ENCODE measurements at places on chromosomes 2 and 18.

- DNase-seq = no peak
Measured at GRCh38 chr2:10467401-10467800, 19.3 kb upstream of the ODC1 start.

GRCh38 chr2:240785424-240786335, 34.3 kb downstream of the KIF1A start:
- DNase-seq = no peak

DNA sequence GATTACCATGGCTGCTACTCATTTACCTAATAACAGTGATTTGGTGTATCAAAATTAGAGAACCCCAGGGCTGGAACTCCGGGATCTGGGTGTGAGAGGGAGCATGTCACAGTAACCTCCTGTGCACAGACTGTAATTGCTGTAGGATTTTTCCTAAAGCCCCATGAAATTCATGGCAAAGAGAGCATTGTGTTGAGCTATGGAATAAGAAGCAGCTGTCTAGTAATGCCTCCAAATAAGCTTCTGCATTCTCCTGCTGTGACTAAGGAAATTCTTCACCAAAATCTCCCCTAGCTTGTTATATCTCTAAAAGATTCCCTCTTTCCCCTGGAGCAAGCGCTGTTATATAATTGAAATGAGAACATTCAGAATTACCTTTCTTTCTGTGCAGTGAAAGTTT, 158.1 kb upstream of the SPATS2L start:
- no peak for DNase-seq

DNA sequence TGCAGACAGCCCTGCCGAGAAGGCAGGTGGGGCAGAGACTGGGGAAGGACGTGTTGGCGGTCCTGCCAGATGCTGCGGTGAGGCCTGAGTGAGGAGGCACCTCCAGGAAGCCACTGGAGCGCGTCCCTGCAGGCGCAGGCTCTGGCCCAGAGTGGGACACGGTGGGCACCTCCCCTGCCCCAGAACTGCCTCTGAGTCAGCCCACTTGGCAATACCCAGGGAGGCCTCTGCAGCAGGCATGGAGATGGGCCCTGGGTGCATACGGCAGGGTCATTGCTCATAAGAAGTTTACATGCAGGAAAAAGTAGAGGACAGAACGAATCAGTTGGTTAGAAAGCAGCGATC, 195.9 kb downstream of the TFCP2L1 start:
- DNase-seq = no peak

- DNase-seq = no peak
Measured at GRCh38 chr2:79799729-79800128, 286.9 kb downstream of the CTNNA2 start.

- peak; percentile 48 for DNase-seq
Measured at GRCh38 chr18:73881396-73881917, 266.2 kb downstream of the FBXO15 start.

- no peak for DNase-seq
Measured at GRCh38 chr2:219335373-219335786, 2.8 kb upstream of the RESP18 start.

GRCh38 chr2:63743982-63744966, 97.4 kb upstream of the UGP2 start:
- DNase-seq = no peak

DNA sequence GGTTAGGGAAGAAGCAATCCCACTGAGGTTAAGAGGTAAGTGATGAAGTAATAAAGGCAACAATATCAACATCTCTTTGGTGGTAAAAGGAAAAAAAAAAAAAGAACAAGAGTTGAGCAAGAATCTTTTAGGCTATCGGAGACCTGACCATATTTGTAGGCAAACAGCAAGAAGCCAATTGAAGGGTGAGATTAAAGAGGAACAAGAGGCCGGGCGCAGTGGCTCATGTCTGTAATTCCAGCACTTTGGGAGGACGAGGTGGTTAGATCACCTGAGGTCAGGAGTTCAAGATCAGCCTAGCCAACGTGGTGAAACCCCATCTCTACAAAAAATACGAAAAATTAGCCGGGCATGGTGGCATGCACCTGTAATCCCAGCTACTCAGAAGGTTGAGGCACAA, 11.3 kb downstream of the VPS54 start:
- DNase-seq = no peak

GRCh38 chr2:104658144-104658835, 195.6 kb upstream of the POU3F3 start:
- no peak for DNase-seq

- DNase-seq = peak; percentile 78
Measured at GRCh38 chr2:12119841-12120240, 373.4 kb downstream of the LPIN1 start.

GRCh38 chr2:212595036-212595654, 56.5 kb upstream of the ERBB4 start:
- DNase-seq = peak; percentile 13

DNA sequence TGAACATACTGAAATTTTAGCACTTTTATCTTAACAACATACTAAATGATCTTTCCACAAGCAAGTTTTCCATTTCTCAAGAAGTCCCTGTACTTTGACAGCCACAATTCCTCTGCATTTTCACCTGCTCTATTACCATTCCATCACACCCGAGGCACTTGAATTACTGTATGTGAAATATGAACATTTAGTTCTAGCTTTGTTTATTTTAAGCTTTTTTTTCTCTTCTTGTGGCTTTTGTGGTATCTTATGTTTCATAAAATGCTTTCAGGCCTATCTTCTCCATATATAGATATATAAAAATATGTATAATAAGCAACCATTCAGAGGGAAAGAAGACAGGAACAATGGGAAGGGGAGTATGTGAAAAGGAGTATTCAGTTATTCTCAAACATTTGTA, 693.9 kb downstream of the SATB2 start:
- peak; percentile 15 for DNase-seq

GRCh38 chr2:9139491-9140443, 66.8 kb upstream of the ASAP2 start:
- DNase-seq = peak; percentile 67

DNA sequence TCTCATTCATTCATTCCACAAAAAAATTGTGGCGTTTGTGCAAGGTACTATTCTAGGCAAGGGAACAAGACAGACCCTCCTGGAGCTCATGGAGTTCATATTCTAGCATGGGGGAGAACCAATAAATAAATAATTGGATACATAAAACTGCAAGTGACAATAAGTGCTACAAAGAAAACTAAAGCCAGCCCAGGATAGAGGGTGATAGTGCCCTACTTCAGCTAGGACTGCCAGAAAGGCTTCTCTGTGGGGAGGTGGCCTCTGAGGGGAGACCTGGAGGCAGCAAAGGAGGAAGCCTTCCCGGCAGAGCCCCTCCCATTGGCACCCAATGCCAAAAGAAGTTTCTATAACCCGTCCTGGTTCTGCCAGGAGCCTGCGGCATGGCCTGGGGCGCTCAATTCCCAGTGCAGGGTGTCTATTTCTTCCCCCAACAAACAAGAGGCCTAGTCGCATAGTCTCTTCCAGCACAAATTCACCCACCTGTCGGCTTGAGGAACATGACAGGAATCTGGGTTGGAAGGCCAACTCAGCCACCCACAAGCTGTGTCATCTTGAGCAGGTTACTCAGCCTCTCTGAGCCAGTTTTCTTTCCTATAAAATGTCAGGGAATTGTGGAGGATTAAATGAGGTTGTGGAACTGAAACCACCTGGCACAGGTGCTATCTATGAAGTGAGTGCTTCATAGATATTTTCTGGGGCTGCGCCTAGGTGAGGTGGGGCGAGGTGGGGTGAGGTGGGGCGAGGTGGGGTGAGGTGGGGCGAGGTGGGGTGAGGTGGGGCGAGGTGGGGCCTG, 94.3 kb downstream of the ZFP36L2 start:
- no peak for DNase-seq

DNA sequence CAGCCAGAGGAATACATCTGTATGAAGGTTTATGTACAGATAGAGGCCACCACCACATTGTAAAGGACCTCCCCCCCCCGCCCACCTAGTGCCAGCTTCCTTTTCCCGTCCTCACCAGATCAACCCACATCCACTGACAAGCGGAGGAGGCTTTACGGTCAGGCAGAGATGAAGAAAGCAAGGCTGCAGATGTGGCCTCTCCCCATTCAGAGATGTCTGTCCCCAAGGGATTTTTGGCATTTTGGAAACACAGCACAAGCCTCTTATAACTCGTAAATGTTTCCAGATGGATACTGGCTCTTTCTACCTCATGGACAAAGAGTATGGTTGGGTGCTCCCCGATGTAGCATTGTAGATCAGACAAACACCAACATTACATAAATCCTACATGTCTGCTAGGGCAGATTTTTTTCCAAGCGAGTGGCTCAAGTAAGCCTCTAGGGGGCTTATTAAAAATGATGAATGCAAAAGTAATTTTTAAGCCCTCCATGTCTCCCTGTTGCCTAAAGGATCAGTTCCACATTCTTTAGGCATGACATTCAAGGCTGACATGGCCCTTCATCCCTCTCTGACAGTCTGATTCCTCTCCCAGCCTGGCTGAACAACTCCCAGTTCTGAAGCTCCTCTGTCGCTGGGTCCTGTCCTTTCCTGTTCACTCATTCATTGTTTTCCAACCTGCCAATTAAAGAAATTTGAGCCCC, 11.7 kb downstream of the VIT start:
- DNase-seq = peak; percentile 95

GRCh38 chr2:217573571-217573970, 429.2 kb downstream of the TNS1 start:
- peak; percentile 73 for DNase-seq

DNA sequence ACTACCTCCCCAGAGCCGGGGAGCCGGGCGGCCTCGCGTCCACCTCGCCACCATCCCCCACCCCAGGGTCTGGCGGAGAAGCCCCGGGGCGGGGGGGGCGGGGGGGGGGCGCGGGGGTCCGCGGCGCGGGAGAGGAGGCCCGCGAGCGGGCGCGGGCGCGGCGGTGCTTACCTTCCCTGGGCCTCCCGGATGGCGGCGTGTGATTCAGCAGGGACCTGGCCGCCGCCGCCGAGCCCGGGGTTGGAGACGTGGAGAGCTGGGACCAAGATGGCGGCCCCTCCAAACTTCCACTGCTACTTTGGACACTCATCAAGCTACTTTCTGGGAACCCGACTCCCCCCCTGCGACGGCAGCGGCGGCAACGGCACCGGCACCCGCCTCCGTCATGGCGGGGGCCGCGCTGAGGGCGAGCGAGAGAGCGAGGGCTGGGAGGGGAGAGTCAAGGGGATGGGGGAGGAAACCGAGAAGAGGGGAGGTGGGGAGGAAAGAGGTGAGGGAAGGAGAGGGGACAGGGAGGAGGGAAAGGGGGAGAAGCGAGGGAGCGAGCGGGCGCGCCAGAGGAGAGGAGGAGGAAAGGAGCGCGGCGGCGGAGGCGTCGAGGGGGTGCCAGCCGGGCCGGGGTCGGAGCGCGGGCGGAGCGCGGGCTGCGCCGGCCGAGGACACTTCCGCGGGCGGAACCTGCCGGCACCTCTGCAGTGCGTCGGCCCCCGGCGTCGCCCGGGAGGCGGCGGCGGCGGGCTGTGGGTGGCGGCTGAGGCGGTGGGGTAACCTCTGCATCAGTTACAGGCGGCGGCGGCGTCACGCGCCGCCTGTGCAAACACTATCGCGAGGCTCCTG, at the start of gene TLK1:
Gene TLK1, minus strand, starts transcription at position 775 of the 837 bp plus-strand sequence. Its CDS starts 465 bp downstream, at position 310.
- peak; percentile 72 for DNase-seq

DNA sequence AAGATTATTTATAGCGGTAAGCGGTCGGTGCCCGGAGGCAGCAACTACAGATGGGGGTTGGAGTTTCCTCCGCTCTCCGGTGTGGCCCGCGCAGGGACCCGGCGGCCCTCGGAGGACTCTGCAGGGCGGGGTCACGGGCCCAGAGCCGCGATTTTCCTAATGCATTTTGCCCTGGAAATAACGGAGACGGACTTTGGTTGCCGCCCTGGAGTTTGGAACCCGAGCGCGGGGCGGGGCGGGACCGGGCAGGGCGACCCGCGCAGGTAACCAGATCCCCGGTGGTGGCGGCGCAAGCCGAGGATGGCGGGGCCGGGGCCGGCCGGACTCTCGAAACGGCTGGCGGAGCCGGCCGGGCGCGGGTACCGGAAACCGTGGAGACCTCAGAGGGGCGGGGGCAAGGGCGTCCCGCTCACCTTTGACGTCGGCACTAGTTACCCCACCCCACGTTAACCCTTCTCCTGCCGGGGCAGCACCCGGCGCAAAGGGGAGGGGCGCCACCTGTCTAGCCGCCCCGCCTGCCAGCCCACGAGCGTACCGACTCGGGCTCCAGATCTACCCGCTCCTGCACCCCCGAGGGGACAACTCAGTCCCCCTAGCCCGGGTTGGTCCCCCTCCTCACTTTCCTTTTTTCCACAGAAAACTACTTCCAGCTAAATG, 2.9 kb downstream of the CYP26B1 start:
- no peak for DNase-seq

- DNase-seq = peak; percentile 67
Measured at GRCh38 chr2:714005-714741, 37.0 kb upstream of the TMEM18 start.

- no peak for DNase-seq
Measured at GRCh38 chr2:24237313-24237712, 62.5 kb downstream of the FAM228A start.

GRCh38 chr2:241275504-241275903, 40.0 kb downstream of the HDLBP start:
- DNase-seq = no peak

DNA sequence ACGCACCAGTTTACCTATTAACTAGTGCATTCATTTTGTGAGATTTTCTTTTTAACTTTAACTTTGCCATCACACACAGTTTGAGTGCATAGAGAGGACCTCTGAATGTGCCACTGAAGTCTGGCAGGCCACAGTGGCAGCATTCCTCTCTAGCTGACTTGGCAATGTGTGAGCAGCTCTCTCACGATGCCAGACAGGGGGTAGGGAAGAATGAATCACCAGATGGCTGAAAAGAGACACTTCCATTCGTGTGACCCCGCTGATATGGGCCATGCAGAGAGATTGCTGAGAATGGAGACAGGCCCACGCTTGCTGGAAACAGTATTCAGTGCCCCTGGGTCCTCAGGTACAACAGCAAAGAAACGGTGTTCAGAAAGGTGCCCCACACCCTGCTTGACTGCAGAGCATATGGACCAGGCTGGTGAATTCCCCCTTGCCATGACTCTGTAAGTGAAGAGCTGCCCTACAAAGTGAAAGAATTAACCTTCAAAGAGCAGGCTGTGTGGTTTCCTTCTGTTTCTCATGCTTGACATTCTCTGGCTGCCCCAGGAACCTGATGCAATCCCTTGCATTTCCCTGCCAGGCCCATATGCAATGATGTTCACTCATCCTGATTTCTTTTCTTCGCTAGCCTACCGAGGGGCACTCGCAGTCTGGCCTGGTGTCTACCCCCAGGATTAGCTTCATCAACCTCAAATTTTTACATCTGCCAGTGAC, 236.1 kb downstream of the CDH20 start:
- DNase-seq = peak; percentile 91

- no peak for DNase-seq
Measured at GRCh38 chr2:118040891-118041290, 27.0 kb upstream of the CCDC93 start.

GRCh38 chr2:241272303-241273209, 42.9 kb downstream of the HDLBP start:
- DNase-seq = peak; percentile 85

Data from EH (cell line).